ENCODE measurements at places on chromosomes 2 and 18.
A peak's percentile ranks its signal among the peaks of the same experiment; 100 is the strongest.

- DNase-seq: no peak
Measured at GRCh38 chr18:9508446-9509025, 33.2 kb downstream of the RALBP1 start.

GRCh38 chr2:88596141-88596830, 31.0 kb downstream of the EIF2AK3 start:
- DNase-seq: no peak

GRCh38 chr2:177264209-177264692, 276 bp downstream of the NFE2L2 start:
- no peak for DNase-seq

GRCh38 chr18:12996661-12997292, 5.6 kb downstream of the CEP192 start:
- no peak for DNase-seq

GRCh38 chr2:68880213-68880612, 9.0 kb upstream of the BMP10 start:
- no peak for DNase-seq

GRCh38 chr2:174748948-174749347, 15.3 kb downstream of the CHRNA1 start:
- DNase-seq: peak; percentile 57

GRCh38 chr2:213101692-213102460, 49.5 kb downstream of the IKZF2 start:
- DNase-seq: no peak

DNA sequence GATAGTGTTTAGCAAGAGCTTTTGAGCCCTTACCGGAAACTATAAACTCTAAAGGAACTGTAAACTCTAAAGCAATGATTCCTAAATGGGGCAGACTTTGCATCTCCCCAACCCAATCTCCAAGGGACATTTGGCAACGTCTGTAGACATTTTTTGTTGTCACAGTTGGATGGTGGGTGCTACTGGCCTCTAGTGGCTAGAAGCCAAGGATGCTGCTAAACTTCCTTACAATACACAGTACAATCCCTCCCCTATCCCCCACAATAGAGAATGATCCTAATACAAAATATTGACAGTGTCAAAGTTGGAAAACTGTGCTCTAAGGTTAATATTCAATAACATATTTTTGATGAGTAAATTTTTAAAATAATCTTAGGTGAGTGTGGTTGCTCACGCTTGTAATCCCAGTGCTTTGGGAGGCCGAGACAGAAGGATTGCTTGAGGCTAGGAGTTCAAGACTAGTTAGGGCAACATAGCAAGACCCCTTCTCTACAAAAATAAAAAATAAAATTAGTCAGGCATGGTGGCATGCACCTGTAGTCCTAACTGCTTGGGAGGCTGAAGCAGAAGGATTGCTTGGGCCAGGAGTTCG, 66.7 kb downstream of the PTPN4 start:
- no peak for DNase-seq

- DNase-seq: no peak
Measured at GRCh38 chr2:120227111-120227991, 4.2 kb upstream of the TMEM185B start.

DNA sequence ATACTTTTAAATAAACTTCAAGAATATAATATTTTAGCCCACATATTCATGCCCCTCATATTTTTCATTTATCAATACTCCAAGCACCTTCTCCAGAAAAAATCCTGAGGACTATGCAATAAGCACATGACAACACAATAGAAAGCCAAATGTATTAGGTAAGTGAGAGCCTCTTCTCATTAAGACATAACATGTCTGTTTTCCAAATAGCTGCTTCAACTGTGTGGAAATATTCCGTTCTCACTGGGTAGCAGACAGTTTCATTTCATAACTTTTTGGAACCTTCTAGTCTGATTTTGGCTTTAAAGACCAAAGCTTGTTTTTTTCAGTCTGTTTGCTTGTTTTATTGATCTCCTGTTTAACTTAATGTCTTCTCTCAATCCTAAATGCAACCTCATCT, 137.8 kb downstream of the PIK3C3 start:
- no peak for DNase-seq

DNA sequence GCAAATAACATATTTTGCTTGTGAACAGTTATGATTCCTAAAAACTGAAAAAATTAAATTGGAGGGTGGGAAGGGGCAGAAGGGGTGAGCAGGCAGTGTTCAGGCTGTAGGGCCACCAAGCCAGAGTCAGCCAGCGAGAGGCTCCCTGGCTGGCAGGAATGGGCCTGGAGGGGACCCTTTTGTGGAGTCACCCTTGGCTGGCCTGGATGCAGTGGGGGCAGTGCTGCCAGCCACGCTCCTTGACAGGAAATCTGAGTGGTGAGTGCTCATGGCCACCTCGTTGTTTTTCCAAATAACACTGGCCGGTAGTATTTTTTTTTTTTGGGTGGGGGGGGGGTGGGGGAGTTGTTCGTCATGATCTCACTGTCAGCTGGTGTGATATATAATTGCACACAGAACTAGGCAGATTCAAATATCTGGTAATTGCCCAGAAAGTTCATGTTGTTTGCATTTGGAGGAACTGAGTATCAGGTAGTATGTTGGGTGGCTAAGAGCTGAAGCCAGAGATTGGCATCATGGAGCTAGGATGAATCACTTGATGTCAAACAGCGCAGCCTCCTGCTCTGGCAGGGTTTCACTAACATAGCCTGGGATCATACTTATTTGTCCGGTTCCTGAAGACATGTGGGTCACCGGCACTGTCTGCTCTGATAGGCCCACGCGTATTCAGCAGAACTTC, 160.0 kb downstream of the PTGR3 start:
- DNase-seq: no peak

GRCh38 chr2:182713601-182714000, 2.5 kb upstream of the DNAJC10 start:
- no peak for DNase-seq

DNA sequence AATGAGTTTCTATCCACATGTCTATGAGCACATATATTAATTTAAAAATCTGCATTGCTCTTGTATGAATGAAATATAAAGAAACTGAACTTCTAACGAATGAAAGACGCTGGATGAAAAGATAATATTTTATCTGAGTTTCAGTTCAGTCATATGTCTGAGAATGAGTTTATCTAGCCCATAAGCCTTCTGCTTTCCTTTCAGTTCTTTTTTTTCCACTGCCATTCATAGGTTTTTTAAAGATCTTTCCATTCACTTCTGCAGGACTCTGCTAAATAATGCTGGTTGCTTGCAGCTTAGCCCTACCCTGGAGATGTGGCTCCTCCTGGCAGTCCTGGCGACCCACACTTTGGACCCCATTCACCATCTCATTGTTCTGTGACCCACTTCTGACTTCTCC, 109.0 kb downstream of the BCL2 start:
- DNase-seq: no peak

DNA sequence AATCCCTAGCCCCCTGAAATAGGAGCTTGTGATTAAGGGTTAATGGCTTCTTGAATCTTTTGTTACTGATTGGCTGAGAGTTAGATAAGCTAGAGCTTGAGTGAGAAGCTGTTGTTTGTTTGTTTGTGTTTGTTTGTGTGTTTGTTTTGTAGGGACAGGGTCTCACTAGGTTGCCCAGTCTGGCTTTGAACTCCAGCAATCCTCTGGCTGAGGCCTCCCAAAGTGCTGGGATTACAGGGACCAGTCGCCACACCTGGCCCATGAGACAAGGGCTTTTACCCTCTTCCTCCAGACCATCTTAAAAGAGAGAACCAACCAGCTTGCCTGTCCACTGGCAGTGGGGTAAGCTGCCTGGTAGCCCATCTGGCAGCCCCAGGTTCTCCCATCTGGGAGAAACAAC, 58.1 kb downstream of the SH2D6 start:
- no peak for DNase-seq

Measured in stimulated activated CD8-positive, alpha-beta memory T cell treated with anti-CD3 and anti-CD28 coated beads, Interleukin-4, amount 100 ng/mL, for 4 hours (primary cell).